ENCODE measurements at places on chromosomes 12 and 14. TPM values are rescaled to one million over a fixed set of nuclear protein-coding genes. Genes with fewer than 3 reads are reported as not detected.
A peak's percentile ranks its signal among the peaks of the same experiment; 100 is the strongest.

GRCh38 chr14:105168496-105168978 is at the start of gene JAG2:
JAG2 (minus strand) TSS chr14:105168776; CDS start chr14:105168420, 356 bp downstream.
- peak; percentile 64 for DNase-seq

GRCh38 chr14:57089901-57090300 is 178.8 kb downstream of the EXOC5 start:
- no peak for DNase-seq

The ANKRD13A gene
- total RNA-seq = 208 TPM

GRCh38 chr12:120719496-120720233 is 6.0 kb upstream of the ACADS start:
- no peak for DNase-seq

GRCh38 chr12:92530706-92531105 is 172.1 kb upstream of the PLEKHG7 start:
- DNase-seq = no peak

- DNase-seq = no peak
Measured at GRCh38 chr14:20632448-20632830, 9.1 kb downstream of the OR6S1 start.

DNA sequence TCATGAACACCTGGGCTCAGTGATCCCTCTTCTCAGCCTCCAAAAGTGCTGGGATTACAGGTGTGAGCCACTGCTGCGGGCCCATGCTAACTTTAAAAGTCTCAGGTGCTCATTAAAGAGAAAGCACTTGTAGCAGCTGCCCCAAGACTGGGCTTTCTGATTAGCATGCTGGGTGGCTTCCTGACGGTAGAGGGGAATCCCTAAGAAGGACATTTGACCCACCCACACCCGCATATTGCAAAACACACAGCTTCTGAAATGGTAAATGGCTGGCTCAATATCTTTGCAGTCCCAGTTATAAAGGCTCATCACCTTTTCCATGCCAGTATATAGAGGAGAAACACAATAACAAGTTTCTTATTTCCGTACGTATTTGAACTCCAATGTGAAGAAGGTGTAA is 19.3 kb upstream of the BICD1 start:
- peak; percentile 11 for DNase-seq

DNA sequence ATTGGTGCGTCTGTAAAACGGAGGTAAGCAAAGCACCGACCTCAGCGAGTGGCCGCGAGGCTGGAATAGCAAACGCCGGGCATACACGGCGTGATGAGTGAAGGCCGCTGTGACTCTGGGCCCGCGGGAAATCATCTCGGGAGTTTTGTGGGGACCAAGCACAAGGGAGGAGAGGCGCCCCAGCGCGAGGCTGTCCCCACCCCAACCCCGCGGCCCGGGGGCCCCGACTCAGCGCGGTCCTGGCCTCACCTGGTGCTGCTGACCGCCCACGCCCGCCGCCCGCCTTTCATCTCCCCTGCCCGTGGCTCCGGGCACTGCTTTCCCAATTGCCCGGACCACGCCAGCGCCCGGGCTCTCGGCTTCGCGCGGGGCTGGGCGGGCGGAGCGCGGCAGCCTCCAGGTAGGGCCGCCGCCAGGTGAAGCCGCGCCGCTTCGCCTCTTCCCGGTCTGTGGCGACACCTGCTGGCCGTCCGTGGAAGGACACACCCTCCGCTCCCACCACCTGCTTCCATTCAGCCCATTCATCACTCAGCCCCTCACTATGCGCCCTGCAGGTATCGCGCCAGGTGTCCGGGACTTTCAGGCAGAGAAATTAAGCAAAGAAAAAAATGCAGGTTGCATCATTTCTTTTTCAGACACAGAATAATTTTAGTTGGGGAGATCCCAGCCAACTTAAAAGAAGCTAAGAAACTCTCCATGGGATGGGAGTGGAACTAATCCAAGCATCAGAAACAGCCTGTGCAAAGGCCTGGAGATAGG is 360.4 kb downstream of the MED13L start:
- DNase-seq = peak; percentile 16

The PLEKHH1 gene
- total RNA-seq = not detected

- DNase-seq = no peak
Measured at GRCh38 chr12:63821781-63822251, 22.7 kb upstream of the SRGAP1 start.

DNA sequence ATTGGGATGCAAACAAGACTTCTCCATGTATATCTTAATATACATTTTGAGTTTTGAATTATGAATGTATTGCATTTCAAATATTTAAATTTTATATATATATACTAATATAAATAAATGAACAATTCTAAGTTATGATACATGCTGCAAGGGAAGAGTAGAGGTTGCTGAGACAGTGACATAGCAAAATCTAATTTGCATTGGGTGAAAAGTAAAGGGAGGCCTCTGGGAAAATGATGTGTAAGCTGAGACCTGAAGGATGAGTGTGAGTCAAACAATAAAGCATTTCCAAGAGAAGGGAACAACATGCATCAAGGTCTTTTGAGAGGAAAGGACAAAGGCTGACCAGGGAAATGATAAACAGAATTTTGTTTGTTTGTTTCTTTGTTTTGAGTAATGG is 62.9 kb upstream of the PTPRQ start:
- no peak for DNase-seq

The LYZ gene
- total RNA-seq = not detected

- no peak for DNase-seq
Measured at GRCh38 chr14:26401179-26401968, 196.5 kb downstream of the NOVA1 start.

GRCh38 chr12:120835304-120835612 is 68.9 kb downstream of the SPPL3 start:
- DNase-seq = no peak

GRCh38 chr14:37027188-37027824 is 145.1 kb downstream of the SLC25A21 start:
- no peak for DNase-seq

- DNase-seq = no peak
Measured at GRCh38 chr12:124233041-124233796, 61.7 kb upstream of the RFLNA start.

DNA sequence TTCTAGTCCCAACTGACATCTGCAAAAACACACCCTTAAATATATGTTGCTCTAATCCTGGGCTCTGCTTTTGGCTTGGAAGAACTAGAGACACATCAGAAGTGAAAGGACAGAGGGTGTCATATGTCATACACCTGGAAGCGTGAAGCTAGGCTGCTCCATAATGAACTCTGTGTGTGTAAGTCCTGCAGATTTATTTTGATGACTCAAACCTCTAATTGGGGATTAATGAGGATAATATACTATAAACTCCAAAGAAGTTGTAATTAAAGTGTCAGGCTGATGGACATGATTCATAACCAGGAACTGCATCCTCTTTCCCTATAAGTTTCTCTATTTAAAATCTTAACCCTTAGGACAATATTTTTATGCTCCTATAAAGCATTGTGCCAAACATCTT is 4.4 kb upstream of the KCNK10 start:
- DNase-seq = no peak

The UBE2N gene
- 163 TPM for total RNA-seq

The CCNB1IP1 gene
- 51.3 TPM for total RNA-seq

The ZDHHC22 gene
- not detected for total RNA-seq

The CFAP73 gene
- total RNA-seq = 39.2 TPM

GRCh38 chr12:130127912-130128789 is 34.1 kb upstream of the FZD10 start:
- DNase-seq = no peak

The BCDIN3D gene
- total RNA-seq = 10.1 TPM

The HOXC12 gene
- total RNA-seq = not detected

The C12orf54 gene
- not detected for total RNA-seq

The KLHL33 gene
- total RNA-seq = 0.09 TPM

- no peak for DNase-seq
Measured at GRCh38 chr12:11801643-11802042, 152.2 kb downstream of the ETV6 start.

The SLC25A47 gene
- not detected for total RNA-seq

- no peak for DNase-seq
Measured at GRCh38 chr12:102564026-102564425, 83.7 kb upstream of the IGF1 start.

The MYF5 gene
- total RNA-seq = not detected

DNA sequence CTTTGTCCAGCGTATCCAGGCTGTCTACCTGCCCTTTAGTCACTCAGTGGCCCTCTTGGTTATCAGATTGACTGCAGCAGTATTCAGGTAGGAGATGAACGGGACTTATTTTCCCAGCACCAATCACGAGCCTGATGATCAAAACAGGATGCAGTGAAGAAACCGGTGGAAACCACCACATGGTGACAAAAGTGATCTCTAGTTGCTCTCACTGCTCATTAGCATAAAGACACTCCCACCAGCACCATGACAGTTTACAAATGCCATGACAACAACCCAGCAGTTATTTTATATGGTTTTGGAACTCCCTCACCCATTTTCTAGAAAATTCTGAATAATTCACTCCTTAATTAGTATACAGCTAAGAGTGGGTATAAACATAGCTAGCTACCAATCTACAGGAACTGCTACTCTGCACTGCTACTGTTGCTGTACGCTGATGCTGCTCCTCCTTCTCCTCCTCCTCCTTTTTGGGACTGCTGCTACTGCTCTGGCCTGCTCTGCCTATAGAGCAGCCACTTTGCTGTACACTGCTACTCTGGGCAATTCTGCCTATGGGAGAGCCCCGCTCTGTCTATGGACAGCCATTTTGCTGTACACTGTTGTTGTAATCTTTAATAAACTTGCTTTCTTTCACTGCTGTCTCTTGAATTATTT is 142.5 kb upstream of the SSTR1 start:
- DNase-seq = peak; percentile 66

DNA sequence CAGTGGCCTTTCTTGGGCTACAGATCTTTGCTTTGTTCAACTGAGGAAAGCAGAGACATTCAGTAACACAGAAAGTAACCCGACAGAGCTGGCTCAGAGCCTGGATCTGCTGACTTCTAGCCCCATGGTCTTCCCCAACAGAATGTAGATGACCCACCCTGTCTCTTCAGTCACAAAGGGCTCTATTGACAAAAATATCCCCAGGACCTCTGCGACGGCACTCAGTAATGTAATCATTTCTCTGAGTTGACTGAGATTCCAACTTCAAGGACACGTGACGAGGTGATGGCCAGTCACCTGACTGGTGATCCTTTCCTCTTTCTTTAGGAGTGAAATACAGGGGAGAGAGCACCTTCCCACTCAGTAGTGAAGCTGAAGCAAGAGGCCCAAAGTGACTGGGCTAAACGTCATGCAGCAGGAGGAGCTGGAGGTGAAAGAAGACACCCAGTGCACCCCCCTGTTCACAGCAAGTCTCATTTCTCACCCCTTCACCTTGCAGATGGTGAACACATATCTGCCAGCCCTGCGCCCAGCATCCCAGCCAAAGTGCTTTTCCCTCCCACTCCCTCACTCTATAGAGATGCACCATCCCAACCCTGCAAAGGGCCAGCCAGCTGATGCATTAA is 179.2 kb upstream of the EGLN3 start:
- no peak for DNase-seq

DNA sequence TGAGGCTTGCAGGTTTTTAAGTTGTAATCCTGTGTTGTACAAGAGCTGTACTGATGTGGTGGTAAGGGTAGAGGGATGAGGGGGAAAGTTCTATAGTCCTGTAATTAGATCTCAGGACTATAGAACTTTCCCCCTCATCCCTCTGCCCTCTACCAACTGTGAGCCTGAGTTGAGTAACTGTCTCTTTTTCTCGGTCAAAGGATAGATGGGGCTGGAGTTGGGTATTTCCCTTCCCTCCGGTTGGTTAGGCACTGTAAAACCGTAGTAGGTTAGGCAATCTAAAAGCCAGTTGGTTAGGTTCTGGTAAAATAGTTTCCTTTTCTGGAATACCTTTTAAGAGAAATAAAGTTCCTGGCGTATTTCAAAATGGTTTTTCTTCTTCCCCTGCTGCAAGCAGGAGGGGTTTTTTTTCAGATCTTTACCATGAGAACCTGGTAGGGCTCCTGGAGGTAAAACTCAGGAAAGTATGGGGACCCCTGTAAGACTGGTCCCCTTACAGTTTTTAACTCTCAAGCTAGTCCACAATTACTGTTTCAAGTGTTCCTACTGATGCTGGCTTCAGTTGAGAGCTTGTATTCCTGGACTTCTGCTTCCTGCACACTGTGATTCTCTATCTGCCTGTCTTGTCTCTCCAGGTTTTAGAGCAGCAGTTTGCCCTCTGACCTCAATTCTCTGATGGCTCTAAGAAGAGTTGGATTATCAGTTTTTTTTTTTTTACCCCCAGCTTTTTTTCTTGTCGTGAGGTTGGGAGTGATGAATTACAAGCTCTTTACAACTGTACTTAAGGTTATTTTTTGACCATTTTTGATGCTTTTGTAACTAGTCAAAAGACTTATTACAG is 58.7 kb downstream of the FUT8 start:
- DNase-seq = no peak

DNA sequence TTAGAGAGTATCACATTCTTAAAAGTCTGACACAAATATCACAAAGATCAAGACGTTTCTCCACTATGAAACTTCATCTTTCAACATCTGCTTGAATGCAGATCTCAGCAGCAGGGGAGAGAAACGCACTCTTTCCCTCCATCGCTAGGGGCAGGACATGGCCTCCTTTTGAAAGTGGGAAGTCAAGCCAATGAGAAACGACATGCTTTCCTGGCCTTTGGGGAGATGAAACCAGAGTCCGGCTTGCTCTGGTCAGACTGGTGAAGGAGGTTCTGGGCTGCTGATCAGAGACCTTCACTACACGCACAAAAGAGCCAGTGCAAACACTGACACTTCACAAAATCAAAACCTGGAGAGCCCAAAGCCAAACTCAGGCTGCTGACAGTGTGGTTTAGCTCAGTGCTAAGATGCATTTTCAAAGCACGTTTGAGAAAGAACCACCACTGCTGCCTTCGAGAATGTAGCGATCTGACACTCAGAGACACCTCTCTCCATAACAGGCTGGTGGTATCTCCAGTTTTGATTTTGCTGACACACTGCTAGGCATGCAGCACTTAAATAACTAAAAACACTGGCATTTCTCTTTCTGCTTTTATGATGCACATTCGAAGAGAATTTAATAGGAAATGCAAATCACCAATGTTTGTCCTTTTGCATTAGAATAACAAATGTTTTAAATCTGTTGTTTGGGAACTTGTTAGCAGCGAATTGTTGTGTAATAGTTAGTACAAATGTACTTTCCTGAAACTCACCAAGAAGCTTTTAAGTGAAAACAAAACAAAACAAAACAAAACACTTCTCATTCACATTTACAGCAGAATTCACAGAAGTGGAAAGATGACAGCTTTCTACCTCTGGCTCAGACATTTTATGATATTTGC is 93.9 kb upstream of the OVCH1 start:
- DNase-seq = no peak

GRCh38 chr12:5251092-5251491 is 180.8 kb upstream of the NTF3 start:
- DNase-seq = no peak

The RAB5B gene
- total RNA-seq = 50.5 TPM

GRCh38 chr12:110622582-110622981 is 8.7 kb downstream of the TCTN1 start:
- DNase-seq = no peak

- no peak for DNase-seq
Measured at GRCh38 chr14:104093366-104094055, 8.0 kb downstream of the ASPG start.

Data from OCI-LY7 (cell line).